ENCODE measurements at places on chromosomes 3 and 15. TPM values are rescaled to one million over a fixed set of nuclear protein-coding genes. Genes with fewer than 3 reads are reported as not detected.

The CFAP92 gene
- 0.04 TPM for total RNA-seq

The MOBP gene
- total RNA-seq = 0.95 TPM

The CSPG4 gene
- total RNA-seq = 0.04 TPM

The ATP2B2 gene
- not detected for total RNA-seq

The MCCC1 gene
- total RNA-seq = 31.7 TPM

The SLC24A5 gene
- not detected for total RNA-seq

The EPM2AIP1 gene
- 12.1 TPM for total RNA-seq

The BCL2A1 gene
- 2.1 TPM for total RNA-seq

The PRTG gene
- 0.92 TPM for total RNA-seq

The HTR3E gene
- total RNA-seq = not detected

The INO80 gene
- 25.4 TPM for total RNA-seq

The CRABP1 gene
- total RNA-seq = not detected

The TIGIT gene
- total RNA-seq = not detected

The WDR72 gene
- total RNA-seq = not detected

The LARP6 gene
- total RNA-seq = 23.9 TPM

The IGSF11 gene
- total RNA-seq = not detected

The EIF4E3 gene
- 2.4 TPM for total RNA-seq

The CAMP gene
- total RNA-seq = not detected

The CGNL1 gene
- total RNA-seq = 50.1 TPM

The VIPR1 gene
- 4.5 TPM for total RNA-seq

The TRIM42 gene
- not detected for total RNA-seq

The KNL1 gene
- 18.1 TPM for total RNA-seq

The SCAMP2 gene
- 21.9 TPM for total RNA-seq

The C3orf49 gene
- total RNA-seq = not detected

The THRB gene
- total RNA-seq = 0.33 TPM

The ETV5 gene
- 26.8 TPM for total RNA-seq

The ZBED2 gene
- not detected for total RNA-seq

The GANC gene
- total RNA-seq = 14.8 TPM

The TICRR gene
- total RNA-seq = 9.2 TPM

Measured in pulmonary artery endothelial cell (primary cell).